ENCODE measurements at places on chromosomes 7 and 10. TPM values are rescaled to one million over a fixed set of nuclear protein-coding genes. Genes with fewer than 3 reads are reported as not detected.

NEURL1 gene
- polyA plus RNA-seq = 40.7 TPM

STRIP2 gene
- polyA plus RNA-seq = 9.3 TPM

NUDCD3 gene
- 84.1 TPM for polyA plus RNA-seq

RASA4 gene
- 82.0 TPM for polyA plus RNA-seq

C10orf88 gene
- polyA plus RNA-seq = 14.1 TPM

All from hindlimb muscle (tissue), 1 donor.